SIG-M5 (cell line): ENCODE measurements at places on chromosomes 5 and 9.

GRCh38 chr9:37127018-37127417 lies 6.6 kb downstream of the ZCCHC7 start:
- no peak for DNase-seq

DNA sequence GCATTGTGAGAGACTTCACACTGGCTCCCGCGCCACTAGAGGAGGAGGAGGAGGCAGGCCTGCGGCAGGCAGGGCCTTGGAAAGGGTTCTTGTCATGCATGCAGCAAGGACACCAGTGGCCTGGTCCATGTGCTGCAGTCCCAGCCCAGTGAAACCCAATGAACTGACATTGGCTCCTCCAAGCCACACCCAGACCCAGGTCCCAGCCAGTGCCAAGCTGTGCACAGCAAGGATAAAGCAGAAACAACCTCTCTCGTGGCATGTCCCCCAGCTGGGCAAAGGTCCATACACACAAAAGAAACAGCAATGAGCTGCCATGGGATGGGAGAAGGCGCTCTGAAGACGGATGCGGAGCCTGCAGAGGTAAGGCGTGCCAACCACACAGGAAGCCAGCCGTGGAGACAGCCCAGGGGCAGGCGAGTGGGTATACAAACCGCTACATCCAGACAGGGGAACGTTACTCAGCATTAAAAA lies 89.2 kb downstream of the SEMA4D start:
- DNase-seq: no peak

DNA sequence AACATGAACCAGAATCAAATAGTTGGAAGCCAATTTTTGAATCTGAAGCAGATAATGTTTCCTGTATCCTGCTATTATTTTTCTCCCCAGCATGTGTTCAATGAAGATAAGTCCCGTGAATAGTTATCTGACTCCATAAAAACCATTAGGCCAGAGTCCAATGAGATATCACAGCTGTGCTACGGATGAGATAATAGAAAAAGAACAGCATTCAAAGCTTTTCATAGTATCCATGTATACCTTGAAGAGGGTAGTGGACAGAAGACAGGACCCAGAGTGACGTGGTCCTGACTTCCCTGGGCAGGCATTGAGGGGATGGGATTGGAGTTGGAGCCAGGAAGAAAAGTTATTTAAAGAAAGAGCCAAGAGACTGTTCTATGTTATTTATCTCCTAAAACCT lies 50.7 kb upstream of the C6 start:
- no peak for DNase-seq

GRCh38 chr5:173907284-173907683 lies 19.1 kb downstream of the CPEB4 start:
- no peak for DNase-seq

- DNase-seq: no peak
Measured at GRCh38 chr5:86546582-86546981, 71.2 kb upstream of the COX7C start.

GRCh38 chr9:38007016-38007415 lies 62.0 kb downstream of the SHB start:
- DNase-seq: no peak

- no peak for DNase-seq
Measured at GRCh38 chr9:98852961-98853360, 45.5 kb downstream of the GALNT12 start.

- DNase-seq: no peak
Measured at GRCh38 chr5:124948062-124948753, 201.8 kb upstream of the ZNF608 start.

DNA sequence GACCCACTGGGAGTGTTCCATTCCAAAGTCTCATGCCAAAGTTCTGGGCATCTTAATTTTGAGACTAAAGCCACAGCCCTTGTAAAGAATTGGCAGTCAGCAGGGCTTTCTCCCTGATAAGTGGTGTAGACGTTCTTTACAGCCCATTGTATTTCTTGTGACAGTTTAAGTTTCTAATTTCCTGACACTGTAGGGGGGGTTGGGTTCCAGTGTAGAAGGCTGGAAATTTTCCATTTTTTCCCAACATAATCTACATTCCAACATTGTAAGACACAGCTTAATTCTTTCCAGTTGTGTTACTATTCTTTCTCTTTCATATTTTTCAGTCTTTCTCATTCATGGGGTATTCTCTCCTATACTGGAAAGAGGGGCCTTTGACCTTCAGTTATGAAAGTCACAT lies 121.1 kb downstream of the FBXL7 start:
- no peak for DNase-seq

- no peak for DNase-seq
Measured at GRCh38 chr9:87685441-87685840, 40.5 kb upstream of the CTSL start.

- no peak for DNase-seq
Measured at GRCh38 chr5:180194410-180195345, 14.3 kb downstream of the RASGEF1C start.
